Activated CD4-positive, CD25-positive, alpha-beta regulatory T cell treated with anti-CD3 and anti-CD28 coated beads, Interleukin-2, amount 50 U/mL, for 16 hours (primary cell): ENCODE measurements at places on chromosomes 11 and 22.

DNA sequence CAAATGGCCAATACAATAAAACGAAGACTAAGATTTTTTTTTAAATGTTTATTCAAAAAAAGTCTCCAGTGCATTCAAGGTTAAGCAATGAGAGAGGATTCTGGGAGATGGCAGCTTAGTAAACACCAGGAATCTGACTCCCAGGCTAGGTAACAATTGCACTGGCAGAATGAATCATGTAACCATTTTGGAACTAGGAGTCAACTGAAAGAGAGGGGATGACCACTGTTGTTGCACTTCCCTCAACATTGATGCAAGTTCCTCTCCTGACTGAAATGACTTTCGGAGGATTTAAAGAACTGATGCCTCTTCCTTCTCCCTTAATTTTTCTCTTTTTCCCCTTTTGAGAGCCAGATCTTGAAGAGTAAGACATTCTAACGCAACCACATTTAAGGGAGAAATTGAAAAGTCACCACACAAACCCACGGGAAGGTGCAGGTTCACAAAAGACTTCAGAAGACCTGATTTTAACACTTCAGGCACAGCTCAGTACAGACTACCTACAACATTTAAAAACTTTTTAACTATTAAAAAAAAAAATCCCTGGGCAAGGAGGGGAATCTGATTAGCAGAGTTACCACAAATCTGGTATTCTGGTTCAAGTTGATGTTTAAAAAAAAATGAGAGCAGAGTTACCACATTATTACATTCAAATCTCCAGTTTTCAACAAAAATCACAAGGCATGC is 56.8 kb downstream of the FCHSD2 start:
- DNase-seq: no peak

DNA sequence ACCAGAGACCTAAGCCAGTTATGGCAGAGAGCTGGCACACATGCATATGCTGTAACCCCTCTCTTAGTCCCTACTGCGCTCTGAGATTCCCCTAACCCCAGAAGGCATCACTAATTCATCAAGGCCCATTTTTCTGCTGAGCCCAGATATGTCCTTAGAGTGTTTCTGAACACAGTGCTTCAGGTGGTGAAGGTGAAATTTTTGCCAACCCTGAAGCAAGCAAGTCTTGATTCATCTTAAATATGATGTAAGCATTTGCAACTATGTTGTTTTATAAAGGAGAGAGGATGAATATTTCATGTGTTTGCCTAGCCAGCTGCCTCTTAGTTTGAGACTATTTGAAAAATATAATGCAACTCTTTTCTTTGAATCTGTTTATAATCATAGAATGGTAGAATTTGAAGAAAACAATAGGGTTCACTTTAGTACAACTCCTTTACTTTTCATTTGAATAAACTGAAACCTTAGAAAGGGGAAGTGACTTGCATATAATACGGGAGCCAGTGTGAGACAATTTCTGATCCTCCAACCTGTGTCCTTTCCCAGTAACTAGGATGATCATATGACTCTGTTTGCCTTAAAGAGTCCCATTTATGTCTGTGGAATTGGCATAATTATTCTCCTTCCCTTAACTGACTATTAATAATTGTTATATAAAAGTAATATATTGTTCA is 194.3 kb upstream of the MTNR1B start:
- no peak for DNase-seq

GRCh38 chr11:1830322-1831223 is 4.2 kb upstream of the SYT8 start:
- no peak for DNase-seq

DNA sequence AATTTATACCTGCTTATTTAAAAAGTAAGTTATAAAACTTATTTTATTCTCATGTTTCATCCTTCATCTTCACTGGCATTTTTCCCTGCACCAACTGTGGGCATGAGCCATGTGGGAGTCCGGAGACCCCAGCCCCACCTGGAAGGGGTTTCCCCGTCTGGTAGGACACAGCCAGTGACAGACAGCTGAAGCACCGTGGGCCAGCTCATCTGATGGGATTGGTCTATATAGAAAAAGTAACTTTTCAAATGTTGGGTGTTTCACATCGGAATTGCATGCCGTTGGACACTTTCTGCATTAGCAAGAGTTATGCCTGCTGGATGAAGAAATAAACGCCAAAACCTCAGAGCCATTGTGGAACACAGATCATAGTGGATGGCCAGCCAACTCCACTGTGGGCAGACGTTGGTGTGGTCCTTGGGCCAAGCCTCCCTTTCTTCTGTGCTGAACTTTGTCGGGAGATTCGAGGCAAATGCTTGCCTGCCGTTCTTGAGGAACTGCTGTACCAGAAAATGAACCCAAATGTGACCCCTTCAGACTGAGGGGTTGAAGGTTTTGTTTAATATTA is 1329.3 kb downstream of the TBC1D22A start:
- DNase-seq: no peak

DNA sequence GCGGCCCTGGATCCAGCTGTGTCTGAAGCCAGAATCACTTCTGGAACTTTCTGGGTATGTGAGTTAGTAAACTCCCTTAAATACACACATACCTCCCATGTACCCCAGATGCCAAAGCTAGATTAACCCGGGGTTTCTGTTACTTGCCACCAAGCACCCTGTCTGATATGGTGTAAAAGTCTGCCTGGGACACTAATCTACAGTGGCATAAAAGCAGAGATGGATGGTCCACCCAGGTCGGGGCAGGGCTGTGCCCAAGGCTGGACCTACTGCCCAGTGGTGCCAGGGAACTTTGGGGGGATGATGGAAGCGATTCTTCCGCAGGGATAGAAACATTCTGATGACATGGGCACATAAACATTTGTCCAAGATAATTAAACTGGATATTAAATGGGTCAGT is 12.7 kb downstream of the MRGPRF start:
- no peak for DNase-seq

DNA sequence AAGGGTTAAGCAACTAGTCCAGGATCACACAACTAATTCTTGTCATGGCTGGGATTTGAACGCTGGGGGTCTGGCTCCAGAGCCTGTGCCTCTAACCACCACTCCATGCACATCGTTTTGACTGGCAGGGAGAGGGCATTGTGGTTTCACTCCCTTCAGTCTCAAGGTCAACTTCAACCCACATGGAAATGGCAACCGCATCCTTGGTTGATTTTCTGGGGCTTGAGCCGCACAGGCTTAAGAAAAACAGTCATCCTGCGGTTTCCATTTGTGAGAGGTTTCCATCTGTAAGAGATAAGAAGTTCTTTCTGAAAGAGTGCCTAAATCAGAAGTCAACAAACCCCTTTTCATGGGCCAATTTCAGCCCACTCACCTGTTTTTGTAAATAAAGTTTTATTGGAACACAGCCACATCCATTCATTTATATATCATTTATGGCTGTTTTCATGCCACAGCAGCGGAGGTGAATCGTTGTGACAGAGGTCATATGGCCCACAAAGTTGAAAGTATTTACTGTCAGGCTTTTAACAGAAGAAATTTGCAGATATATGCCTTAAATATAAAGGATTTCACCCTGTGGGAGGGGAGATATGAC is 65.7 kb downstream of the SGSM1 start:
- DNase-seq: no peak

DNA sequence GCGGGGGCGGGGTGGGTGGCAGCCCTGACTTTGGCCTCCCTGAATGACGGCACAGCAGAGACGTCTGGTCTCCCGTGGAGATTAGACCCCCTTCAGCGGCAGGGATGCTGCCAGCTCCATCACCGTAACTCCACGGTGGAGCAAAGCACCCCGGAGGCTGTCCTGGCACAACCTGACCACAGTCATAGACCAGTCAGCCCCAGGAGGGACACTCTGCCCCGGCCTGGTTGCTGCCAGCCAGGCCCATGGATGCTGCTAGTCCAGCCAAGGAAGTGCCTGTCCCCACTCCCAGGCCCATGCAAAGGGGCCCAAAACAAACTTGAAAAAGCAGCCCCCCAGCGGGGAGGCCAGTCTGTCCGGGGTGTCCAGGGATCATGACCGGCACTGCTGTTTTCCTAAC is 11.5 kb upstream of the ANO1 start:
- no peak for DNase-seq

DNA sequence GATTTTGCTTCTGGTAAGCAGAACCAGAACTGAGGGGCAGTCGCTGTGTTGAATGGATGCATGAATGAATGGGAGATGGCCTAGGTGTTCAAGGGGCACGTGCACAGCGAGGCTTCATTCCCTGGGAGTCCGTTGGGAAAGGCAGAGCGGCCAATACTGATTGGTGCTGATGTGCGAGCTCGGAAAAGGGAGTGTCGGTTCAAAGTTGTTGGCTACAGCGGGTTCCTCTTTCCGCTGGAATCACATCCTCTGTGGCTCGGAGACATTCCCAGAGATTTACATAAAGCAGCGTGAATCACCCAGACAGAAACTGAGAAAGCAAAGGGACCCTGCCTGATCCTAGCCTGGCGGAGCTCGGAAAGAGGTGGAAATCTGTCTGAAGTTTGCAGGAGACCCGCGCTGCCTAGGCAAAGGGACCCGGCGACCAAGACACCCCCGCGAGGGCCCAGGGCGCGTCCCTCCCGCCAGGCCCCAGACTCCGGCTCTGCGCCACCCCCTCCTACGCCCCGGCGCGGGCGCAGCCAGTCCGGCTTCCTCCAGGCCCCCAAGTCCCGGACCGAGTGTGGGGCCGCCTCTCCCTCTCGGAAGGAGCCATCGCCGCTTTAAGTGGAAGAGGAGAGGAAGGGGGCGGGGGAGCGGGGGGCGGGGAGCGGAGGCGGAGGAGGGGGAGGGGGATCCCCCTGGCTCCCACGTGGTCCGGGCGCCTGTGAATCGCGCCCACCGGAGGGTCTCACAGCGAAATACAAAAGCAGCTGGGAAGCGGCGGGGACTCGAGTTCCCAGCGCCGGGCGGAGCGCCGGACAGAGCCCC is at the start of gene FJX1:
Gene FJX1 (plus strand): TSS at position 774 of the 810 bp plus-strand sequence. CDS start 177 bp downstream, outside the sequence.
- DNase-seq: no peak

DNA sequence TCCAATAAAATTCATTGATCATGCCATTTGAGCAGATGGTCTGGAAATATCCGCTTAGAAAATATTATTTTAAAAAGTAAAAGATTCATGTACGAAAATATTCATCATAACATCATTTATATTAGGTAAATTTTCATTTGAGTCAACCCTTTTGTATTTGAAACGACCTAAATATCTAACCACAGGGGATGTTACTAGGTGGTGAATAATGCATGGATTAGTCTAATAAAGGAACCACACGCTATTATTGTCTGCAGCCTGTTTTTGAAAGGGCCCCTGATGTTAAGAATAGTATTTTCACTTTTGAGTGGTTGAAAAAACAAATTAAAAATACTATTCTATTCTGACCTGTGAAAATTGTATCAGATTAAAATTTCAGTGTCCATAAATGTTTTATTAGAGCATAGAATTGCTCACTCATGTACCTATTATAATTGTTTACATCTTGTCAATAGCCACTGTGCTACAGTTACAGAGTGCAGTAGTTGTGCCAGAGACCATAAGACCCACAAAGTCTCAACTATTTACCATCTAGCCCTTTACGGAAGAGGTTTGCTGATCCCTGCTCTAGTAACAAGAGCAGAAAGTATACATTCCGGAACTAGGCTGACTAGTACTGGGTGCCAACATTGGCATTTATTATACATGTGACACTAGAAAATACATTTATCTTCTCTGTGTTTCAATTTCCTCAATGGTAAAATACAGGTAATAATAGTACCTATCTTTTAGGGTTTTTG is 176.1 kb downstream of the LRRC4C start:
- no peak for DNase-seq

- DNase-seq: no peak
Observed at GRCh38 chr11:10742460-10743208, 8.4 kb upstream of the CTR9 start.

- DNase-seq: no peak
Observed at GRCh38 chr11:116072601-116073410, 568.6 kb upstream of the CADM1 start.

DNA sequence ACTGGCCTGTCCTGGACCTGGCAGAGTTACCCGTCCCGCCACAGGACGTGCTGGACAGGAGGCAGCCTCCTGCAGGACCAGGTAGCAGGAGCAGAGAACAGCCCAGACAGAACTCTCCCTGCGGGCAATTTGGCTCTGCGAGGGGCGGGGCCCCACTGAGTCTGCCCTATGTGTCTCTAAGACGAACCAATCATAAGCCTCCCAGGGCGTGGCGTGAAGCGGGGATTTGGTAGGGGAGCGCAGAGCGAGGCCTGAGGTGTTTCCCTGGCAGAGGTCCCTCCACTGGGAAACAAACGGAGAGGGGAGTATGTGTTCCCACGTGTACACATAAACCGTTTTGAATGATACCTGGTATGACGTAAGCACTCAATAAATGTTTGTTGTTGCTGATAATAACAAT is 7.4 kb downstream of the CD82 start:
- no peak for DNase-seq

GRCh38 chr22:40450616-40451015 is 80.2 kb downstream of the SGSM3 start:
- no peak for DNase-seq

DNA sequence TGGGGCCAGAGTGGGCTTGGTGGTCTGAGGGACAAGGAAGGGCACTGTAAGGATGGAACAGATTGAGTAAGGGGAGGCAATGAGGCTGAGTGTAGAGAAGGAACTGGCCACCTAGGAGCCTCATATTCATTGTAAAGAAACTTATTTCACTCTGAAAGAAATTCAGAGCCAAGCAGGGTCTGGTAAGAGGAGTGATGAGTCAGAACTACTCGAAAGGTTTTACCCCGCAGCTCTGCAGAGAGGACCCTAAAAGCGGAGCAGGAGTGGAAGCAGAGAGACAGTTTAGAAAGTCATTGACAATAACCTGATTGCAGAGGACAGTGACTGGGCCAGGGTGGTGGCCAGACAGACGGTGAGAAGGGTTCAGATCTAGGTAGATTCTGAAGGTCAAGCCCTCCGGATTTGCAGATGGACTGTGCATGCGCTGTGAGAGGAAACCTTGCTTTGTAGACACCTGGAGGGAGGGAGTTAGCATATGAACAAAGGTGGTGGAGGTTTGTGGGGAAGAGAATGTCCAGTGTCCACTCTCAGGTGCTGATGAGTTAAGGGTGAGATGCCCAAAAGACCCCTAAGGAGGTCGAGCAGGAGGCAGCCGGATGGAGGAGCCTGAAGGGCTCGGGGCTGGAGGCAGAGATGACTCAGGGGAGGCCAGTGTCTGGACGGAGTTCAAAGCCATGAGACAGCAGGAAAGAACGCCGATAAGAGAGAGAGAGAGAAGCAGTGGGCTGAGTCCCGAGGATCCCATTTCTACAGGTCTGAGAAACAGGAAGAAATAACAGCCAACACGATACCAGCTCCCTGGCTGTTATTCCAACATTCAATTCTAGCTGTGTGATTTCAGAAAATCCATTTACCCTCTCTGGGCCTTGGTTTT is 546.0 kb downstream of the BRD1 start:
- no peak for DNase-seq

GRCh38 chr11:6022956-6023355 is 7.6 kb downstream of the OR56A1 start:
- no peak for DNase-seq

GRCh38 chr22:43090130-43090789 is 1.1 kb upstream of the TTLL1 start:
- DNase-seq: no peak

DNA sequence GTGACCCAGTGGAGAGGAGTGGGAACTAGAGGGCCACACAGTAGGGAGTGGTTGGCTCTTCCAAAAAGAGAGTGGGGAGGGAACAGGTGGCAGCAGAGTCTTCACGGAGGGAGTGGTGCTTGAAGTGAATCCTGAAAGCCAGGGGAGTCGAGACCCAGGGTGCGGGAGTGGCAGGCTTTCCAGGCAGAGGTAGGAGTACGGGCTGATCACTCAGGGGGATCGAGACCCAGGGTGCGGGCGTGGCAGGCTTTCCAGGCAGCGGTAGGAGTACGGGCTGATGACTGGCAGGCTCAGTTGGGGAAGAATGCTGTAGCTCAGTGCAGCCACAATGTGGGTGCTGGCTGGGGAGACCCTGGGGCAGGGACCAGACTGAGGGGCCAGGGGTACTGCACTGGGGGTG is 148.2 kb downstream of the TBC1D22A start:
- DNase-seq: no peak
